Esophagus squamous epithelium (tissue), 5 donors: ENCODE measurements at places on chromosomes 12 and 14.

- DNase-seq: no peak
These were observed 386 bp downstream of the LIN52 start for GRCh38 chr14:74085047-74085637.

DNA sequence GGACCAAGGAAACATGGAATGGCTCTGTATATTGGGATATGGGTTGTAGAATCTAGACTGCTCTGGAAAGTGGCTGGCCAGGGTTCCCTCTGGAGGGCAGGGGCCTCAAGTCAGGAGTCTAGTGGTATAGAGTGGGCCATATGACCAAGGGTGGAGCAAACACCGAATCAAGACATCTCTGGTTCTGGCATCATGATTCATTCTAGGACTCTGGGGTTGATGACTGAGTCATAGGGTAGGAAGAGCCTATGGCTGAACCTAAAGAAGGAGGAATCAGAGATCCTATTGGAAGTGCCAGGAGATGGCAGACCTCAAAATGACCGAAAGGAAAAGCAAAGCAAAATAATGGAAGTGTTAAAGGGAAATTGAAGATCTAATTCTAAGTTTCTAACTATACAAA, 356.4 kb upstream of the PRICKLE1 start:
- no peak for DNase-seq

DNA sequence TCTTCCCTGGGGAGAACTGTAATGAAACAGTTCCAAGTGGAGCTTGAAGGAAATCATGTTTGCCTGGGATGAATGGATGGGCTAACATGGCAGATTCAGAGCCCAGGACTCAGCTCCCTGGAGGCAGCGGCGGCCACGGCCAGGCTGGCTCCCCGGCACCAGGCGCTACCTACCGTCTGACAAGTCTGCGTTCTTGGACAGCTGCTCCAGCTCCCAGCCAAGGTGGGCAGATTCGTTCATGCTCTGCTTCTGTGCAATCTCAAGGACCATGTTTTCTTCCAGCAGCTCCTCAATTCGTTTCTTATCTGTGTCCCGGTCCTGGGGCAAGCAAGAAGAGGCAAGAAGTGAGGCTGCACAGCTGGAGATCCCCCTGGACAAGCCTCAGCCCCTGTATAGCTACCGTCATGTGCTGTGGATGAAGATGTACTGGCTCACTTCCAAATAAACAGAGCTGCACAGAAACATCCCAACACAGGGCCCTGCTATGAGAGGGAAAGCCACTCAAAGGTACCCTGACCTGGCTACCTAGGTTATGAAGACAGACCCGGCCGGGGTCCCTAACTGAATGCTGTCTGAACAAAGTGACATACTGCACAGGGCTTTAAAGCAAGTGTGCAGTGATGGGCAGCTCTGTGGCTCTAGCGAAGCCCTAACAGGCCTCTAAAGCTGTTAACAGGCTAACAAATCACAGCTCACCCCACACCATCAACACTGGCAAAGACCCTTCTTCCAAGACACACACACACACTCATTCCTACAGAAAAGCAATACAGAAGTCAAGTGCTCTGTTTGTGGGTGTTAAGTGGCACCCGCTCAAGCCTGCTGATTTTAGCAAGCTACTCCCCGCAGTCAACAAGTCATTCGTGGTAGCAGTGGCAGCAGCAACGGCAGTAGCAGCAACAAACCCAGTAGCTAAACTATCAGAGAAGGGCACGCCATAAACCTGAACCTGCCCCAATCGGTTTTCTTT, 80.4 kb upstream of the GPR68 start:
- no peak for DNase-seq

- no peak for DNase-seq
These were observed 29.7 kb downstream of the ZFP36L1 start for GRCh38 chr14:68762953-68763764.

- DNase-seq: no peak
These were observed 75.4 kb downstream of the BTG1 start for GRCh38 chr12:92070054-92070863.

- DNase-seq: no peak
These were observed 1.4 kb upstream of the TMEM132C start for GRCh38 chr12:128265566-128265965.

- no peak for DNase-seq
These were observed 15.0 kb downstream of the DEPDC4 start for GRCh38 chr12:100251917-100252316.

DNA sequence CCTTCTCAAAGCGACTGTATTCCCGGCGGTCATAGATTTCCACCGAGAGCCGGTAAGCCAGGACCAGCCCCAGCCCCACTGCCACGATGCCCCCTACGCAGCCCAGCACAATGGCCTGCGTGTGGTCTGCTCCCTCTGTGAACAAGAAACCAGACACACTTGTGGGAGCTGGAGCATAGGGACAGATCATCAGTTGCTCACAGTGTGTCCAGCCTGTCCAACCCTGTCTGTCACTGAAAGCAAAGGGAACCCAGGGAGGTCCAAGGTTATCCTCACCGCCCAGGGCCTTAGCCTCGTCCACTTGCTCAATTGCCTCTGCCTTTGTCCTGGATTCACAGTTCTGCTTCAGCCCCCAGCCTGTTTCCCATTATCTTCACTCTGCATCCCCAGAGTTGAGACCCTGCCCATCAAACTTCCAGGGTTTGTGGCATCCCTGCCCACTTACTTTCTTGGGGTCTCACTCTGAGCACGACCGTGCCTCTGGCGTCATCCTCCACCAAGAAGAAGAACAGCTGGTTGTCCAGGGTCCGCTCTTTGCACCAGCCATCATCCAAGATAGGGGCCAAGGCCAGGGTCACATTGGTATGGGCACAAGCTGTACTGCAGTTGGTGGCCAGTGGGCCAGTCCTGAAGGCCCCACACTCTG, 11.3 kb upstream of the CSAD start:
- no peak for DNase-seq

GRCh38 chr12:108129017-108129812, at the start of gene WSCD2:
TSS of gene WSCD2 (plus strand) at chr12:108129288. CDS start at chr12:108195833, 66,545 bp downstream.
- DNase-seq: no peak

- no peak for DNase-seq
These were observed 464.0 kb downstream of the RAD51B start for GRCh38 chr14:68283378-68284123.

DNA sequence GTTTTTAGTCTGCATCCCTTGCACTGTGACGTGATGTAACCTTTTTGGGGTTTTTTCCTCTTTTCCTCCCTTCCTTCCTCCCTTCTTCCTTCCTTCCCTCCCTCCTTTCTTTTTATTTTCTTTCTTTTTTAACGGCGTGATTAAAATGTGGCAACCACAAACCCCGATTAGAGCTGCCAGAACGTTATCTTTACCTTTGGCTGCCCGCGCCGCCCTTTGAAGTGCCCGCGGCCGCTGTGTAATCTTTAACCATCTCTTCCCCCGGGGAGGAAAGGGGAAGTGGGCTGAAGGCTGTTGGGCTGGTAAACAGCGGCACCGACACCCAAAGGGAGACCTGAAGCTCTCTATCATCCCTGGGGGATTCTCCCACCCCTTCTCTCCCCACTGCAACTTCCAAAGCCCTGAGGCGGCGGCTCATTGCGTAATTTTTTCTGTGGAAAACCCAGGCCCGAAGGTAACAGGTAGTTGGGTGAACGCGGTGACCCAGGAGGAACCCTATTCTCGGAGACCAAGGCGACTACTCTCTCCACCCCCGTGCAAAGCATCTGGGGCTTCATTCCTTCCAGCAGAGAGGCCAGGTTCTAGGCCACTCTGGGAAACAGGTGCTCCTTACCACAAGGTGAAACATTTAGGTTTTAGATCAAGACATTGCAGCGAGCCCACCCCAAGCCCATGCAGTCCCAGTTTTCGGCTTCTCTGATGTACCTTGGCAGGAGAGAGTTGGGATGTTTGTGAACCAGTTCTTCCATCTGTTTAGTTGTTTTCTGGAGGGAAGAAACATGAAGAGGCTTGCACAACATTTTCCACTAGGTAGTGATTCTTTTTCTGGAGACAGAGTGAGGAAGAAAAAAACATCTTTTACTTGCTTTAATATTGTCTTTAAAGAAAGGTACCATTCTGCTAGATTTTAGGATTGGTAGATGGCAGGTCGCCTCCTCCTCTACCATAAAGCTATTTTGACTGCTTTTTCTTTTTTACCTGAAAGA, 1.5 kb downstream of the LGR5 start:
- DNase-seq: no peak

GRCh38 chr12:30614031-30614430, 81.6 kb downstream of the IPO8 start:
- DNase-seq: no peak

DNA sequence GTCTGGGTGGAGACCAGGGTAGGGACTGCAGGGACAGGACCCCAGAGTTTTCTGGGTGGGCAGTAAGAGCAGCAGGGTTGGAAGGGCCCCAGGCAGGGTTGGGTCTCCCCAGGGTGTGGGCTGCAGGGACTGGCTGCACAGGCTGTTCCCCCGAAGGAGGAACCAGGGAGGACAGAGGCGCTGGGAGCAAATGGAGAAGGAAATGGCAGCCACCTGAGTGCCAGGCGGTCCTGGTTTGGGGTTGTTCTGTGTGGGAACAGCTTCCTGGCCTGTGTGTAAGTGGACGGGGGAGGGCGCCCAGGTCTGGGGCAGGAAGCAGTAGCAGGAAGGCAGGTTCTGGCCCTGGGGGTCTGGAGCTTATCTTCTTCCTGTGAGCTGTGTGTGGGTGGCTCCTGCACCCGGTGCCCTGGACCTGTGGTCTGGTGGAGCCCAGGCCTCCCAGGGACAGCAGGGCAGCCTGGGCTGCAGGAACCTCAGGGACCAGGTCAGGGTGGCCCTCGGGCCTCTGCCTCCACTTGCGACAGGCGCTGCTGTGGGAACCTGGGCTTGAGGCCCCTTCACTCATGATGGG, 372.8 kb downstream of the TMEM121 start:
- DNase-seq: no peak
